Right cardiac atrium (tissue), 5 donors: ENCODE measurements at places on chromosomes 7 and 10. TPM values are rescaled to one million over a fixed set of nuclear protein-coding genes. Genes with fewer than 3 reads are reported as not detected.
A peak's percentile ranks its signal among the peaks of the same experiment; 100 is the strongest.

Gene AMPH
- 3.2 TPM for total RNA-seq

Gene GPER1
- 4.3 TPM for total RNA-seq

Gene NEUROG3
- total RNA-seq: not detected

Gene SPDYE2B
- total RNA-seq: not detected

Gene TMEM196
- not detected for total RNA-seq

Gene IKZF1
- 3.4 TPM for total RNA-seq

Gene GIMAP1
- total RNA-seq: 3.3 TPM

Gene TMEM176A
- 50.8 TPM for total RNA-seq

Gene NRAP
- 266 TPM for total RNA-seq

Gene LLCFC1
- not detected for total RNA-seq

Gene HELLS
- total RNA-seq: 1.3 TPM

DNA sequence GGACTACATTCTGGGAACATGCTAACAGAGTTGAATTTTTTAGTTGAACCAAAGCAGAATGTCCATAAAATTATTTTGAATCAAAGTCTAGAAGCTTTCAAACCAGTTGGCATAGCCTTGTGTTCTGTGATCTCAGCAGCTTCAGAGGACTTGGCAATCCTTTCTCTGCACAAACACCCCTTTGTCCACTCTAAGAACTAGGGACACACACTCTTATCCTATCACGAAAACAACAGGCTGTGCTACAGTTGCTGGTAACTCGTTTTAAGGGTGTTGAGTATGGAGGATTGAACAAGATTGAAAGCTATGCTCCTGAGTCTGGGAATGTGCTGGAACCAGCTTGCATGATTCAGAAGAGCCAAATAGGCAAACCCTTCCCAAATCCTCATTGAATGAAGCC, 76.4 kb upstream of the PRSS58 start:
- no peak for DNase-seq

DNA sequence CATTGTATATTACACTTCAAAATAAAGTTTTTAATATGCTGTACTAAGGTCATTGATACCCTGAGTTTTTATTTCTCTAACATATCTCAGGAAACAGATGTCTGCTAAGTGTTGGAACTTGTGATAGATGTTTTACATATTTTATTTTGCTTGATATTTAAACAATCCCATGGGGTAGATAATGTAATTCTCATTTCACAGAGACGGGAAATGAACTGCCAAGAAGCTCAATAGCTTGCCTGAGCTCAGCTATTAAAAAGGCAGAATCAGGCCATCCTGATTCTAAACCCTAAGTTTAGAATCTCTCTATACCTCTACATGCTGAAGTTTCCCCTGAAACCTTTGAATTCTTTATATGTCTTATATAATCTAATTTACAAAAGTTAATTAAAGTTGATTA, 126.3 kb downstream of the LRRC18 start:
- no peak for DNase-seq

DNA sequence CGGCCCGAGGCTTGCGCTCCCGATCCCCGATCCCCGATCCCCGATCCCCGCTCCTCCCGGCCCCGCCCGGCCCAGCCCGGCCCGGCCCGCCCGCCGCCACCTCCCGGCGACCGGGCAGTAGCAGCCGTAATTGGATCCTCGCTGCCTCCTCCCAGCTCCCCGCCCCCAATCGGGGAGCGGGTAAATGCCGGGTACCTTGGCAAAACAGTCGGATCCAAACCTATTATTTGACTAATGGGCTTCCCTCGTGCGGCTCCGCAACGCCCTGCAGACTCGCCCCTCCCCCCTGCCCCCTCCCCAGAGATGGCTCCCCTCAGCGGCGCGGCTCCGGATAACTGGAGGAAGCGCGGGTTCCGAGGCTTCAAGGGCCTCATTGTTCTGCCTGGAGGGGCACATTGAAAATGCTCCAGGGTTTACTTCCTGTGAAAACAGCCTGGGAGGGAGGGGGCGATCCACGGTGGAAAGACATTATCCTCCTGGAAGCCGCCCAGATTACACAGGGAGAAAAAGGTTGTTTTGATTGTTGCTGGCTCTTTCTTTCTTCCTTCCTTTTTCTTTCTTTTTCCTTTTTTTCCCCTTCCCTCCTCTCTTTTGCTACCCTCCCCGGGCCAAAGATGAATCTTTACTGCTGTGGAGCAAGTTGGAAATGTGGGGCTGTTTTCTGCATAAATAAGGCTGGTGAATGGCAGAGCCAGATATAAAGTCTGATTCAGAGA, 94.7 kb upstream of the ZMIZ1 start:
- peak; percentile 80 for DNase-seq

GRCh38 chr7:40105879-40106473, 28.4 kb downstream of the MPLKIP start:
- DNase-seq: no peak

DNA sequence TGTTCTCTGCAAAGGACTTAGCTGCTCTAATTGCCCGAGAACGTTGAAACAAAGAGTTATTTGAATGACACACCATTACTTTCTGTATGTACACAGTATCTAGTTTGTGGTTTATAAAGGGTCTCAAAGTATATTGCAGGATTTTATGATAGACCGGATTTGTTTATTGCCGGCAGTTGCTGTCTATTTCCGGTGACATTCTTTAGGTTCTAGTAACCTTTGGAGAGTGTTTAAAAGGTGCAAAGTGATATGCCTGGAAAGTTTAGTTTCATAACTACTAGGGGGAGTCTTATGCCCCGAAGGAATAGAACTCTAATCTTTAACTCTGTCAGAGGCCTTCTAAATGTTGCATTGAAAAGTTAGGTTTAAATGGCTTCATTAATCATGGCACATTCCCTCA, 63.8 kb downstream of the PAPSS2 start:
- DNase-seq: no peak

GRCh38 chr7:67564959-67565358, 568.3 kb downstream of the TYW1 start:
- no peak for DNase-seq

GRCh38 chr10:2214805-2215204, 477.5 kb upstream of the ADARB2 start:
- DNase-seq: no peak

- DNase-seq: peak; percentile 89
Observed at GRCh38 chr7:104883718-104884452, 130.1 kb upstream of the KMT2E start.

- peak; percentile 63 for DNase-seq
Observed at GRCh38 chr7:143382791-143383641, 1.9 kb downstream of the ZYX start.

- no peak for DNase-seq
Observed at GRCh38 chr10:34707656-34708055, 107.4 kb downstream of the PARD3 start.

GRCh38 chr7:14045651-14046050, 56.2 kb upstream of the ETV1 start:
- DNase-seq: no peak

DNA sequence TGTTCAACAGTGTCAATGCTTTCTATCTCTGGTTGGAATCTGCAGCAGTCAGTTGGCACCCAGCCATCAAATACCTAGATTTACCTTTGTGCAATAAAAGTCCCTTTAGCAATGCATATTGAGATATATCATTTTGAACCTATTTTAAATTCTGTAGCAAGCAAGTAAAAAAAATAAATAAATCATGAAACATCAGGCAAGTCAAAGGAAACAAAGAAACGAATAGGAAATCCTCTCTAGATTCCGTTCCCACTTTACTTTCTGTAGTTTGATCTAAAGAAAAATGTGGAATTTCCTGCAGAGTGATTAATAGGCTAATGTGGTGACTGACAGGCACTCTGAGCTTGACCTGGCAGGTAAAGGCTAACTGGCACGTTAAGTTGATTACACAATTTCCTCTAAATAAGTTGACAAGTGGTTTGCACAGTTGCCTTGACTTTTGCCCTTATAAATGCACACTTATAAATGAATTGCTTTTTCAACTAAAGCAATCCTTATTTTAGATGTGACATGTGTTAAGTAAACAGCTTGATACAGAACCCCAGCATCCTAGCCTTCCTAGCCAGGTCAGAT, 208.1 kb upstream of the TCF7L2 start:
- DNase-seq: no peak

DNA sequence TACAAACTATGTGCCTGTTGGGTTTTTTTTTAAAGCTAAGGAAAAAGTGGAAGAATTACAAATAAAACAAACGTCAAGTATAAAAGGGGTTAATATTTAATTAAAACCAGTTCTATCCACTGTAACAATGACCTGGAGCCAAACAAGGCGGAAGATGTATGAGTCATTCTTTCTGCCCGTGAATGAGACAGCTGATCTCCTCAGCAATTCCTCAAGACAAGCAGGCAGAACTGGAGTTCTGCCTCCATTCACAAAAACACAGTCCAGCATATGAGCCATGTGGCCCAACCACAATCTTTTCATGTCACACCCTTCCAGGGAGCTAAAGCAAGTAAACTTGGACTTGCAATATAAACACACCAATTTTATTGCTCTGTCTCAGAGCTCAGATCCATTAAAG, 8.4 kb downstream of the ETV1 start:
- peak; percentile 37 for DNase-seq

GRCh38 chr10:575402-576129, 113.9 kb downstream of the DIP2C start:
- no peak for DNase-seq

- DNase-seq: no peak
Observed at GRCh38 chr10:116848032-116848943, 1.0 kb upstream of the ENO4 start.

DNA sequence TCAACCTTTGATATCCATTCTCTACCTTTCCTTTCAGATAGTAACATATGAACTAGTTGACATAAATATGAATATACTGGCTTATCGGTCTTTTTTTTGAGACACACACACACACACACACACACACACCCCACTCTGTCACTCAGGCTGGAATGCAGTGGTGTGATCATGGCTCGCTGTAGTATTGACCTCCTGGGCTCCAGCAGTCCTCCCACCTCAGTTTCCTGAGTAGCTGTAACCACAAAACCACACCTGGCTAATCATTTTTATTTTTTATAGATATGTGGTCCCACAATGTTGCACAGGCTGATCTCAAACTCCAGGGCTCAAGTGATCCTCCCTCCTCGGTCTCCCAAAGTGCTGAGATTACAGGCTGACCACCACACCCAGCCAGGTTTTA, 14.2 kb upstream of the NT5C3A start:
- DNase-seq: no peak

DNA sequence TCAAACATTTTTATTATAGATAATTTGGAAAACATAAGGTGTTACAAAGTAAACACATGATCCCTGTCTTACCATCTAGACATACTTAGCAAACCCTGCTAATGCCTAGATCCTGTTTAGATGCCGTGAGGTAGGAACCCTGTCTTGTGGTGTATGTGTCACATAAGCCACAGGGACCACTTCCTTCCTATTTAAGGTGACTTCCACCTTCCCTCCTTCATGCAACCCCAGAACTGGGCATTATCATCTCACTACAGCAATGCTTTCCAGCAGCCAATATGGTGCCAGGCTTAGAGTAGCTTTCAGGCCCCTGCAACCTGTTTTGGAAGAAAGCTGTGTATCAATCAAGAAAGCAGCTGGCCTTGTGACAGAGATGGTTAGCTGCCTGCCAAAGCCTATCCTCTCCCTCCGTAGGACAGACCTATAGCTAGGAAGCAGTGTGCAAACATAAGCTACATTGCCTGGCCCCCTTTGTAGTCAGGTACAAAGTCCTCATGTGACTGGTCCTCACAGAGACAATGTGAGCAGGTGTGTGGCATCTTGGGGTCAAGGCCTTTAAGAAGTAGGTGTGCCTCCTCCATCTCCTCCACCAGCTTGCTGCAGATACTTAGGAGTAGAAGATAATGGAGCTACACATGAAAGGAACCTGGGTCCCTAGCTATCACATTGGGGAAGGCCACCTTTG, 146.8 kb downstream of the SPAG6 start:
- no peak for DNase-seq

- no peak for DNase-seq
Observed at GRCh38 chr10:125979976-125980375, 83.6 kb downstream of the FANK1 start.
